Jurkat, Clone E6-1 (cell line): ENCODE measurements at places on chromosomes 2 and 18.
A peak's percentile ranks its signal among the peaks of the same experiment; 100 is the strongest.

DNA sequence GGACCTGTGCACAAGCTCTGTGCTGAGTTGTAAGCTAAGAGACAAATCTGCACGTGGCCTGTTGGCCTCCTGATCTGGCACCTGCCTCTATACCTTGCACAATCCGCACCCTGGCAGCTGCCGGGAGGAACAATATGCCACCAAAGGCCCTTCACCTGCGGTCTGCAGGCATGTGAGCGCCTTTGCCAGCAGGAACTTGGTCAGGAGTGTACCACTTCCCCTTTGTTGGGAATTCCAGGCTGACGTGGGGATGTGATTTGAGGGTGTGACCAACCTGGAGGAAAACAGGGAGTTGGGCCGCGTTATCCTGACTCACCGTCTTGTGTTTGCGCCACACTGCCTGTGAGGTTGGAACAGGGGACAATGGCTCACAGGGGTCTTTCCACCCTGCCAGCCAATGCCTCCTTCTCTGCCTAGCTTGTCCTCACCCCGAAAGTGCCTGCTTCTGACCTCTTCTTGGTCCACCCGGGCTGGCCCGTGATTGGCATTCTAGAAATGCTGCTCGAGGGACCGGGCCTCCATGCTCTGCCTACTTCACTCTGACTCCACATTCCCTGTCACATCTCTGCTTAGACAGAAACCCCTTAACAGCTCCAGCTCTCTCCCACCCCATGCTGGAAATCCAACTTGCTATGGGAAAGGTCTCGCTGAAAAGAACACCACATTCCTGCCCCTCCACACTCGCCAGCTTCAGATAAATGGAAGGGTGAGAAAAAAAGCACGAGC, 67.1 kb upstream of the MAP4K4 start:
- DNase-seq, result no peak

DNA sequence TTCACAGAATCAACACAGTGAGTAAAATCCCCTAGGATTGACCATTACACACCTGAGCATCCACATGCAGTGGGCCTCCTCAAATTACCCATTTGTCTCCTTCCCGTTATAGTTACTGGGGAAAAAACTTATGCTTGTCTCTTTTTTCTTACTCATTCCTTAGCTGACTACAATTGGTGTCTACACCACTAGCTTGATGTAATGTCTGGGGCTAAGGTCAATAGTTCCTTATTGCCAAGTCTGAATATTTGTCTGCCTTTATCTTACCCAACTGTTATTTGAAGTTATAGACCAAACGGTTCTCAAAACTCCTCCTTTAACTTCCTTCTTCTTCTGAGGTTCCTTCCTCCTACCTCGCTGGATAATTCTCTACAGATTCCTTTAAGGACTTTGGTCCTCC, 41.9 kb upstream of the TMEM17 start:
- no peak for DNase-seq

DNA sequence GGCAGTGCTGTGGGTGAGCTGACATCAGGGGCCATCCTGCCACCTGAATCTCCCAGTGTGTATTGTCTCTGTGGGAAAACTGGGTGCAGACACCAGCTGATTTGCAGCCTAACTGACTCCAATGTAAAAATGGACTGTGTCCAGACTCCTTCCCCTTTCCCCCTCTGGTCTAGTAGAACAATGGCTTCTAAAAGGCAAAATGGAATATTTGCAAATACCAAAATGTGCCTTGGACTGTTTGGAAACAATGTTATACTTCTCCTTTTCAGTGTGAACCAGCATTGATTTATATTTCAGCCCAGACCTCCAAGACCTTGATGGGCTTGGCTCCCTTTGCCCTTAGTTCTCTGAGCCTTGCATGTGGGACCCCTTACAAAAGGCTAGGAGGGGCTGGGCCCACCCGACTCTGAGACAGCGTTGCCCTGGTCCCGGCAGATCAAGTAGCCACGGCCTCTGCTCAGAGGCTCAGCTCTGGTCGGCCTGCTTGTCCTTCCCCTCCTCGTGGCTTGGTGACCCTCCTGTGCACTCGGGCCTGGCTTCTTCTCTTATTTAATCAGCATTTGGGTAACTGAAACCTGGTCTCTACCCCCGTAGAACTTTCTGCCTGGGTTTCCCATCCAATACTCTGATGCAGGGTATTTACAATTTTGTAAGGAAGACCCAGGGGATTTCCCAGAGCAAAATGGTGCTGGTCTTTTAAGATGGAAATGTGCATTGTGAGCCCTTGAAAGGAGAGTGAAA, 18.0 kb upstream of the ACKR3 start:
- no peak for DNase-seq

GRCh38 chr2:174607989-174608865, 10.6 kb upstream of the WIPF1 start:
- no peak for DNase-seq

DNA sequence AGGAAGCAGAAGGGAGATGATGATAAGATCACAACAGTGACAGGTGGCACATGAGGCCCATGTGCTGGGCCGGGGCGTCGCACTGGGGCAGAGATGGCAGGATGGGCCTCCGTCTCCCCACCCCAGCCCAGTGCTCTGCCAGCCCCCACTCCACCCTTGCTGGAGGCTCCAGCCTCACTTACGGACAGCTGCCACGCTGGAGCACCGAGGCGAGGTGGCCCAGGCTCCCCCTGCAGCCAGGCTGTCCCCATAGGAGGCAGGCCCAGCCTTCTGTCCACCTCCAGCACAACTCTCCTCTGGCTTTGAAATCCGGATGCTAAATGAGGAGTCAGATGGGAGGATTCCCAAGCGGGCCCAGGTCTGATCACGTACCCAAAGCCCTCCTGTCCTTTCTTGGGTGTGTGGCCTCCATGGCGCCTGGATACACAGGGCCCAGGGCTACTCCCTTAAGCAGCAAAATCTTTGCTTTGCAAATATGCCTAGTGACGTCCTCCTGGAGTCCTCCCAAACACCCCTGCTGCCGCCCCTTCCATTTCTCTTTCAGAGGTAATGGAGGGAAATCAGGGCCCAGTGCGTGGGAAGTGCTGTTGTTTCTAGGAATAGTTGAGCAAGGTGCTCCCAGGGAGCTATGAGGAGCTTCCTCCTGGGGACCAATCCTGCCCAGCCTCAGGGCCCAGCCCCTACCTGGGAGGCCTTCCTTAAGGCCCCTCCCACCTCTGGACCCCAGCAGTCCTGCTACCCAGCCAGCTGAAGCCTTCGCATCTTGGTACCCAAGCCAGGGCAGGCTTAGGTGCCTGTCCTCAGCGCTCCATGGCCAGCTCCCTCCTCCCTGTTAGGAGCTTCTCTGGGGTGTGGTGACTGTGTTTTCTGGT, 170.4 kb upstream of the MYCN start:
- DNase-seq, result no peak

- DNase-seq, result no peak
These were observed 6.1 kb upstream of the ATG16L1 start for GRCh38 chr2:233245406-233245805.

GRCh38 chr2:121561617-121562268, 31.1 kb downstream of the RNU4ATAC start:
- DNase-seq, result no peak

DNA sequence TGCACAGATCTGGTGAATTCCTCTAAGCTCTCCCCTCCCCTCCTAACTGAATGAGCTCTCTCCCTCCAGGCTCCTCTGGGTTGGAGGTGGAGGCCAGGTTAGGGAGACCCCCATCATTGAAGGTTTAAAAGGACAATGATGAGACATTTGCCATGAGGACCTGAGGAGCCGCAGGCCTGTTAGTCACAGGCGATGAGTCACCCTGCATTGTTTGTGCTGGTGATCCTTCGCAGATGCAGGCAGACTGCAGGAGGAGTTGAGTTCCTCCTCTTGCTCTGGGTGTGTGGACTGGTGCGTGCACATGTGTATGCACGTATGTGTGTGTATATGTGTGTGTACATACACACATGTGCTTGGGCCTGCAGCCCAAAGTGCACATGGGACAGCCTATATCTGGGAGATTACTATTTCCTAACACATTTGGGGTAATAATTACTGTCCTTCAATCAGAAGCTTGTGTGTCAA, 42.0 kb downstream of the MCFD2 start:
- DNase-seq, result no peak

GRCh38 chr2:88351249-88351601, 101.3 kb downstream of the FOXI3 start:
- no peak for DNase-seq

DNA sequence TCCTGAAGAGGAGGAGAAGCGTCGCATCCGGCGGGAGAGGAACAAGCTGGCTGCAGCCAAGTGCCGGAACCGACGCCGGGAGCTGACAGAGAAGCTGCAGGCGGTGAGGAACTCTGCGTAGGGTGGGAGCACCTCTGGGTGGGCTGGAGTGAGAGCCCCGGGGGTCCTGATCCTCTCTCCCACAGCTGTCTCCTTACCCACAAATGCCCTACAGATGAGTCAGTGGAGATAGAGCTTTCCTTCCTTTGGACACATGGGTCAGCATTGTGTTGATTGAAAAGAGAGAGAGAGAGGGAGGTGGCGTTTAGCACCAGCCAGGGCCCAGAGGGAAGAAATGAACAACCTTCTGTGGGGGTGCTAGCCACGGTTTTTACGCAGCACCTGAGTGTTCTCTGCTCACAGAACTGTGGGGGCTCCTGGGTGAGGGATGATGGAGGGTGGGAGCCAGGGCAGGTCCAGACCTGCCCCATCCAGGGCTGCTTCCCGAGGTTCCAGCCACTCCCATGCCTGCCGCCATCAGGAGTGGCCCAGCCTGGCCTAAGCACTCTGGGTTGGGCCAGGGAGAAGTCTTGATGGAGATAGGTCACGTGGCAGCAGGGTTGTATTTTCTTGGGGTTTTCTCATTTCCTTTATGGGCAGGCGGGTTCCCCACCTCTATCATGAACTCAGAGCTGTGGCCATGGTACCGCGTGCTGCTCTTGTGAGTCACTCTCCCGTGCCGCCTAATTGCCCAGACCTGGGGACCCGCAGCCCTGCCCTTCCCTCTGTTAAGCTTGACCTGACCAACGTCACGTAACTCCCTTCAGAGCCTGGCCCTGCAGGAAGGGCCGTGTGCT, 16.3 kb downstream of the FOSL2 start:
- peak; percentile 54 for DNase-seq

- no peak for DNase-seq
These were observed 46.3 kb downstream of the NOP58 start for GRCh38 chr2:202311823-202312388.

GRCh38 chr2:210663631-210664089, 107.3 kb downstream of the CPS1 start:
- no peak for DNase-seq

- peak; percentile 55 for DNase-seq
These were observed 62.2 kb upstream of the PMAIP1 start for GRCh38 chr18:59837586-59837985.

- peak; percentile 32 for DNase-seq
These were observed 285.6 kb downstream of the AGAP1 start for GRCh38 chr2:235779444-235779896.

GRCh38 chr2:176540995-176541394, 271.8 kb downstream of the MTX2 start:
- DNase-seq, result no peak

- DNase-seq, result peak; percentile 7
These were observed 376.1 kb downstream of the IRS1 start for GRCh38 chr2:226423498-226423960.

- DNase-seq, result no peak
These were observed 11.5 kb downstream of the SPEG start for GRCh38 chr2:219446101-219446504.

DNA sequence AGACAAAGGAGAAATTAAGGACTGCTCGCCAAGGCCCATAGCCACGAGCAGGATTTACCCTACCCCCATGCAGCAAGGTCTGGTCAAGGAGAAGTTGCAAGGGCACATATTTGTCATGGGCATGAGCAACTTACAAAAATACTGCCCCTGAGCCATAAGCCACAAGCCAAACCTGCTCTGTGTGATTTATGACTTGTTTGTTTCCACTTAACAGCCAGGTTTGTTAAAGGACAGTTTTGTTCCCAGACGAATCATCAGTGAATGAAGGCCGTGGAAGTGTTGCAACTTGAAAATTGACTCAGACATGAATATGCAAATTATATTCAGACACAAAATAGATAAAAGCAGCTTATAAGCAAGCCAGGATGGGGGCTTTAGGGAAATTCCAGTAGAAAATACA, 31.3 kb upstream of the EVA1A start:
- no peak for DNase-seq

DNA sequence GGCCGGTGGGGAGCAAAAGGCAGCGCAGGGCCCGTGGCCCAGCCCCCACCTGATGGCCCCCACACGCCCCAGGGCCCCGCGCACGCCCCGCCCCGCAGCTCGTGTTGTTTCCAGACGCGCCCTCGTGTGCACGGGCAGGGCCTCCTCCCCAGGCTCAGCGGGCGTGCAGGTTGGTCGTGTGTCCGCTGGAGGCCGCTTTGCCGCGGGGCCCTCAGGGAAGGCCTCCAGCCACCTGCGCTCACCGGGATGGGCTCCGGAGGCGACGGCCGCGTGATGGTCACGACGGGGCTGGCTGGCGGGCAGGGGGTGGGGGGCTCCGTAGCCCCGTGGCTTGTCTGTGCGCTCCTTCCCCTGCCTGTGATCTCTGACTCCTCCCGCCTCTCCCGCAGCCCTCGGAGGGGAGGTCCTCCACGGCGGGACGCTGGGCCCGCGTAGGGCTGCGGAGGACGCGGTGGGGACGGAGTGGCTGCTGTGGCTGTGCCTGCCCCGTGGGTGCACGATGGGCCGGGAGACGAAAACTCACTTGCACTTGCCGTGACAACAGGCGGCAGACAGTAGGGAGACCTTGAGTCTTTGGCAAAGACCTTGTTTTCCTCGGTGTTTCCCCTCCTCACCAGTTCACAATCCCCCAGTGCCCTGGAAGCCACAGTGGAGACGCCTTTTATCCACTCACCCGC, 67.1 kb downstream of the RTP5 start:
- no peak for DNase-seq

- no peak for DNase-seq
These were observed 308.2 kb upstream of the LRATD1 start for GRCh38 chr2:14324308-14324707.

DNA sequence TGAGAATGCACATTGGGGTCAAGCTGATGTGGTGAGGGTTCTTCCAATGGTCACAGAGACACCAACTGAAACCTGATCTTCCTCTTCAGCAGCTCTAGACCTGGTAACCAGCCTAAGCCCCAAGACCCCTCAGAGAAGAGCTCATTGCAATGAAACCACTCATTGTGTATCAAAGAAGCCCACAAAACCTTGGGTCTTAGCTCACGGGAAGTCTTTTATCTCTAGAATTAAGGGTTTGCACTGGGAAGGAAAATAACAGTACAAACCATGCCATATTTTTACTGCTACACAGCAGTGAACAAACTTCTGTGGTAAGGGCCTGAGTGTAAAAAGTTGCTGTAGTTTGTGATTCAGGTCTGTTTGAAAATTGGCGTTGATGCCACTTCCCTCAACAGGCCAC, 8.6 kb upstream of the UBXN4 start:
- peak; percentile 81 for DNase-seq

GRCh38 chr2:170245312-170245711, 67.4 kb downstream of the MYO3B start:
- no peak for DNase-seq

- peak; percentile 51 for DNase-seq
These were observed 119.9 kb upstream of the NDUFV2 start for GRCh38 chr18:8982416-8983183.

- DNase-seq, result no peak
These were observed 42.2 kb upstream of the EPG5 start for GRCh38 chr18:46009125-46009840.

GRCh38 chr18:76504749-76505148, 9.7 kb upstream of the ZNF516 start:
- DNase-seq, result no peak

- no peak for DNase-seq
These were observed 1.3 kb downstream of the NPPC start for GRCh38 chr2:231924889-231925275.

- DNase-seq, result peak; percentile 98
These were observed 42.6 kb upstream of the EDAR start for GRCh38 chr2:109031476-109032228.
